Adipocyte (in vitro differentiated cells): ENCODE measurements at places on chromosomes 16 and 17.
A peak's percentile ranks its signal among the peaks of the same experiment; 100 is the strongest.

DNA sequence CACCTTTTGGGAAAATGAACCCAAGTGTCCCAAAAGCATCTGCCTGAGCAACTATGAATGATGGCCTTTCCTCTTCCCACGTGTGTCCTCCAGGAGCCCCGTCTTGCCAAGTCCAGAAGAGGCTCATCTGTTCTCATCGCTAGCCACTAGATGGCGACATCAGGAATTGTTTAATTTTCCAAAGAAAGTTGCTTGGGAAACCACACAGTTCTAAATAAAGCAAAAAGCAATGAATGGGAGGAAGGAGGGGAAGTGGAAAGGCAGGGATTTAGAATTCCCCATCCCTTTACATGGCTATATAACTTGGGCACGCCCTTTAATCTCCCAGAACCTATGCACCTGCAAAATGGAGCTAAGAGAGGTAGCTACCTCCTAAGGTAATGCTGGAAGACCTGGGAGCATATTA lies 9.0 kb upstream of the CDH5 start:
- peak; percentile 91 for DNase-seq

GRCh38 chr16:8773537-8773936 lies 23.9 kb downstream of the TMEM186 start:
- DNase-seq: no peak

DNA sequence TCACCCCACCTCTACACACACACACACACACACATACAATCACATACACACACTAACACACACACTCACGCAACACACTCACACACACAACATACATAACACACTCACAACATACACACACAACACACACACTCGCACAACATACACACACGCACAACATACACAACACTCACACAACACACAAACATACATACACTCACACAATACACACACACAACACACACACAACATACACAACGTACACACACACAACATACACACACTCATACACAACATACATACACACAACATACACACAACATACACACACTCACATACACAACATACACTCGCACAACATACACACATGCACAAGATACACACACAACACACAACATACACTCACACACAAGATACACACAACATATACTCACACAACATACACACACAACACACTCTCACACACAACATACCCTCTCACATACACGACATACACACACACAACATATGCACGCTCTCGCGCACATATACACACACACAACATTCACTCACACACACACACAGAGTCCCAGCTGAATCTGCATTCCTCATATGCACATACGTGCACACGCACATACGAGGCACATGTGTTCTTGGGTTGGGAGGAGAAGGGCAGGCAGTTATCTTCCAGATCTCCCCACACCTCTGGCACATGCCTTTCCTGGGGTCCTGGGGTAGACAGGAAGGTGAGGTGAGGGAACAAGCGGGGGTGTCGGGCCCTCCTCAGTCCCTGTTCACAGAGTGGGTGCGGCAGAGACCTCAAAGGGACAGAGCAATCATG lies 1.1 kb downstream of the ASGR2 start:
- no peak for DNase-seq

DNA sequence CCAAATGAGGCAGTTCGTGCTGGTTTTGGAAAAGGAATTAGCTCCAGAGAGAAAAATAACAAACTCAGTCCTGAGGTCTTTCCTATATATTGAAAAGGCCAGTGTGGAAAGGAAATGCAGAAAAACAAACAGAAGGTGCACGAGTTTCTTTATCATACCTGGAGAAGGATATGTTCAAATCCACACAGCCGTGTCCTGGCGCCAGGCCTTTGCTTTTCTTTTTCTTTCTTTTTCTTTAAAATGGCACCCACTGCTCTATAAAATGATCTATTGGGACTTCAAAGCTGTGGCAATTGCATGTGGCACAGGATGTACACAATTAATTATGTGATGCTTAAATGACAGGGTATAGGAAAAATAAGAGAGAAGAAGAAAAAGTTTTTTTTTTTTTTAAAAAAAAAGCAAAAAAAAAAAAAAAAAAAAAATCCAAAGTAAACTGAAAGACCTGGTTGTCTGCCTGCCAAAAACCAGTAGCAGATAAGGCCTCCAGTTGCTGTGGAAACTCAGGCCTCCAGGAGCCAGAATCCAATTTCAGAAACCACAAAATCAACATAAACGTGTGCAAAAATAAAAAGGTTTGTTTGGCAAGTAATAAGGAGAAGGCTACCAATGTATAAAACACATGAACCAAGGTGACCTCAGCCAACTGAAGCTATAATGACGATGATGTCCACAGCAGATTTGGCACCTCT lies 957.6 kb upstream of the SOX9 start:
- DNase-seq: no peak

GRCh38 chr16:14608111-14608566 lies 21.9 kb downstream of the PARN start:
- DNase-seq: no peak

DNA sequence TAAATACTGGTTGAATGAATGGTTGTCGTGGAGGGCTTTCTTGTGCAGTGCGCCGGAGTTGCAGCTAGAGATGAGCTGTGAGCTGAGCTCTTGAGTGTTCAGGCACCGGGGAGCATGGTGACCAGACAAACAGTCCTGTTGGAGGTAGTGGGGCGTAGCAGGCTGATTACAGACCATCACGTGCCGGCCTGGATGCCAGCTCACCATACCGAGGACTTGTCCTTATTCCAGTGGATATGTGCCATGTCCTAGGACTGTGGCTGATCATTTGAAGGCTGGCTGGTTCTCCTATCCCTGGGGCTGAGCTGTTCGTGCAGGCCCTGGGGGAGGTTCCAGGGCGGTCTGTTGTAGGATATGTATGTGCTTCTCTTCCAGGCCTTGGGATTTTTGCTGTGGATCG lies 60.0 kb downstream of the ABCC1 start:
- DNase-seq: no peak

GRCh38 chr17:35390156-35390555 lies 16.7 kb upstream of the SLFN11 start:
- no peak for DNase-seq

DNA sequence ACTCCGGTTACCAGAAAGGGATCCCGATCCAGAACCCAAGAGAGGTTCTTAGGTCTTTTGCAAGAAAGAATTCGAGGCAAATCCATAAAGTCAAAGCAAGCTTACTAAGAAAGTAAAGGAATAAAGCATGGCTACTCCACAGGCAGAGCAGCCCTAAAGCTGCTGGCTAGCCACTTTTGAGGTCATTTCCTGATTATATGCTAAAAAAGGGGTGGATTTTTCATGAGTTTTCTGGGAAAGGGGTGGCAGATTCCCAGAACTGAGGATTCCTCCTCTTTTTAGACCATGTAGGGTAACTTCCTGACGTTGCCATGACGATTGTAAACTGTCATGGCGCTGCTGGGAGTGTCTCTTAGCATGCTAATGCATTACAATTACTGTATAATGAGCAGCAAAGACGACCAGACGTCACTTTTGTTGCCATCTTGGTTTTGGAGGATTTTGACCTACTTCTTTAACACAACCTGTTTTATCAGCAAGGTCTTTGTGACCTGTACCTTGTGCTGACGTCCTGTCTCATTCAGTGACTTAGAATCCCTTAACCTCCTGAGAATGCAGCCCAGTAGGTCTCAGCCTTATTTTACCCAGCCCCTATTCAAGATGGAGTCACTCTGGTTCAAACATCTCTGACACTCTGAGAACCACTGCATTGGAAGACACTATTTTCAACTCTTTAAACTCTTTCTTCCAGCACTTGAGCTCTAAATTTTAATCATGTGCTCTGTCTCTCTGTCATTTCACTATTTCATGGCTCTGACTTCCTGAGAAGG lies 203.6 kb upstream of the CACNG3 start:
- no peak for DNase-seq

- no peak for DNase-seq
Observed at GRCh38 chr17:48818361-48818841, 1.4 kb upstream of the TTLL6 start.

DNA sequence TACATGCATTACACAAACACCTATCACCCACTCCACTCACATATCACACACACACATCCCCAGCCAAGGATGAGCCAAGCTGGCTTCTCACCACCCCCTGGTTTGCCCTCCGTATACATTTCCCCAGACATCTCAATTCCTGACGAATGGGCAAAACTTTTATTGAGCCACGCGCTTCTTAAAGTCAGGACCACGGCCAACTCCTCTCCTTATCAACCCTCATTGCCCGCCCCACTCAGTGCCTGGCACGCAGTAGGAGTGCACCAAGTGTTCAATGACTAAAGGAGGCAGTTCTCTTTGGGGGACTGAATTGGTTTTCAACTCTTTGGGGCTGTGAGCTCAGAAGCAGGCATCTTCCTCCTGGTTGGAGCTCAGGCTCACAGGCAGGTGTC lies 22.5 kb upstream of the C16orf78 start:
- DNase-seq: no peak

- no peak for DNase-seq
Observed at GRCh38 chr17:67180275-67180674, 64.7 kb downstream of the HELZ start.

DNA sequence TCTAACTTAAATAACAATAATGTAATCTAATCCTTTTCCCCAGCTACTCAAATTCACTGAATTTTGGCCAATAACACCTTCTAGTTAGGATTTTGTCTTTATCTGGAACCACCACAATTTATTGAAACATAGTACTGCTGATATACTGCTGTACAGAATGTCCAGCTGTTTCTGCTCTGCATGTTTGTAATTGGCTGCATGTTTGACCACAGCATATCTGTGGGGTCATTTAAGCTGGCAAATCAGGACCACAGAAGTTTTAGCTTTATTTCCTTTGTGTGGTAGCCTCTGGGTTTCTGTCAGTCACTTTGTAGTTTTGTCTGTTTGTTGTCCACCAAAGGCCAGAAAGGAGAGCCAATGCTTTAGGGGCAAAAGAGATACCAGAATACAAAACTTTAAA lies 22.2 kb upstream of the RAB11FIP4 start:
- DNase-seq: peak; percentile 57

- DNase-seq: no peak
Observed at GRCh38 chr17:45186801-45187354, 25.2 kb downstream of the HEXIM2 start.

GRCh38 chr17:80408872-80409271 lies 6.1 kb upstream of the ENDOV start:
- peak; percentile 20 for DNase-seq

- no peak for DNase-seq
Observed at GRCh38 chr16:49734331-49734730, 121.6 kb downstream of the ZNF423 start.

- DNase-seq: no peak
Observed at GRCh38 chr16:79426663-79427062, 173.9 kb downstream of the MAF start.

- DNase-seq: no peak
Observed at GRCh38 chr16:87542531-87543102, 49.8 kb upstream of the ZCCHC14 start.

DNA sequence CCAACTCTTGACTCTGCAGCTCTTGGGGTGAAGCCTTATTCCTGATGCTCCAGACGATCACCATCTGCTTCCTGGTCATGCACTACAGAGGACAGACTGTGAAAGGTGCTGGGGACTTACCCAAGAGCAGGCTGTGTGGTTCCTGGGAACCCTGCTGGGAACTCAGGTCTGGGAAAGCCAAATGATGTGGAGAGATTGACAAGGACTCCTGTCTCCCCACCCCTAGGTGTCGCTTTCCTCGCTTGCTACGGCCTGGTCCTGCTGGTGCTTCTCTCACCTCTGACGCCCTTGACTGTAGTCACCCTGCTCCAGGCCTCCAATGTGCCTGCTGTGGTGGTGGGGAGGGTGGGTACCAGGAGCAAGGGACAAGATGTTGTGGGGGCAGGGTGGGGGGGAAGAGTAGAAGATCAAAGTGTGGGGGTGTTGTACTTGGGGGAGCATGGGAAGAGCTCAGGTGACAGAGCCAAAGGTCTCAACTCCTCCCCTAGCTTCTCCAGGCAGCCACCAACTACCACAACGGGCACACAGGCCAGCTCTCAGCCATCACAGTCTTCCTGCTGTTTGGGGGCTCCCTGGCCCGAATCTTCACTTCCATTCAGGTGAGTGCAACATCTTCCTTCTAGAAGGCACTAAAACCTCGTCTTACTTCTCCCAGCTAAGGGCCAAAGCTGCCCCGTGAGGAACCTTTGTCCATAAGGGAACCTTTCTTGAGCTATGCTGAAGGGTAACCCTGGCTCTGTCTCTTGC lies 3.0 kb downstream of the SOX15 start:
- DNase-seq: no peak

DNA sequence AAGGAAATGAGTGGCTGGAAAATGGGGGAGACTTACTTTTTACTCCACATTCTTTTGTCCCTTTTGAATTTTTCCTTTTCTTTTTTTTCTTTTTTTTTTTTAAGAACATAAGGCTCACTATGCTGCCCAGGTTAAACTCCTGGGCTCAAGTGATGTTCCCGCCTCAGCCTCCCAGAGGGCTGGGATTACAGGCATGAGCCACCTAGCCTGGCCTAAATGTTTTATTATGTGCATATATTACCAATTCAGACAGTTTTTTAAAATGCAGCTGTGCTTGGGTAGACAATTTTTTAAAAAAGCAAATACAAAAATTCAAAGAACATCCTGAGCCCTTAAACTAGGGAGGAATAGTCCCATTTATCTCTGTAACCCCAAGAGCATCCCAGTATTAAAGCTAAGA lies 28.3 kb downstream of the PSME3IP1 start:
- DNase-seq: no peak

DNA sequence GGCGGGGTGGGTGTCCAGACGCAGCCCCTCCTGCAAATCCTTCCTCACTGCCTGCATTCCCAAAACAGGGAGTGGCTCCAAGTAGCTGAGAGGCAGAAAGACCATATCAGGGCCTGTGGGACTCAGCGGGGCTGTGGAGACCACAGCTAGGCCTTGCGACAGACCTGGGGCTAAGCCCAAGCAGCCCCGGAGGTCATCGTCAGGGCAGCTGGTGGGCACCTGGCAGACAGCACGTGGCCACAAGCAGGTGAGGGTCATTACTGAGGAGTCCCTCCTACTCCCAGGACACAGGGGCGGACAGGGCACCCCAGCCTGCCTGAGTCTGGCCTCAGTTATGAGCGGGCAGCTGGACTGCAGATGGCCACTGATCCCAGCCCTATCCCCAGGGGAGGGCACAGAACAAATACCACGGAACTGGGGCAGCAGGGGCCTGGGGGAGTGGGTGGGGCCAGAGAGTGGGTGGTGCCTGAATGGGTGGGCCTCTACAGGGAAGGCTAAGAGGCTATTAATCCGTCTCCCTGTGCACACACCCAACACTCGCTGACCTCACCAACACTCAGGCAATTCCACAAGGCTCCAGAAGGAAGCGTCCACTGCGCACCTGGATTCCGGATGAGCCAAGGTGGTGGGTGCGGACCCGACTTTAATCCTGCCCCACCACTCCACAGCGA lies 8.5 kb downstream of the HS3ST6 start:
- peak; percentile 15 for DNase-seq

- peak; percentile 47 for DNase-seq
Observed at GRCh38 chr17:58317421-58318064, 11.1 kb downstream of the TSPOAP1 start.
